ENCODE measurements at places on chromosomes 13 and 19.

DNA sequence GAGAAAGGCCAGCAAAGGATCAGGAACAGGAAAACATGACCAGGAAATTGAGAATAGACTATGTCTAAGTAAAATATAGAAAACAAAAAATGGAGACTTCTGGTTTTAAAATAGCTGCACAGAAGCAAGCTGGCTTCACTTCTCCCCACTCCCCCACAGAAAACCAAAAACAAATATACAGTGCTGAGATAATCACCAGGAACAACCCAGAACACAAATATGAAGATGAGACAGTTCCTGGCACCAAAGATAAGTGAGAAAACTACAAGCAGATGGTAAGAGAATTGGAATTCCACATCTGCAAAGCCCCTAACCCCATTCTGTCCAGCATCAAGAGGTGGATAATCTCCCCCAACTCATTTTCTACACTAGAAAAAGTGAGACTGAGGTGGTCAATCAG lies 397.7 kb downstream of the SUCLA2 start:
- DNase-seq, result no peak

DNA sequence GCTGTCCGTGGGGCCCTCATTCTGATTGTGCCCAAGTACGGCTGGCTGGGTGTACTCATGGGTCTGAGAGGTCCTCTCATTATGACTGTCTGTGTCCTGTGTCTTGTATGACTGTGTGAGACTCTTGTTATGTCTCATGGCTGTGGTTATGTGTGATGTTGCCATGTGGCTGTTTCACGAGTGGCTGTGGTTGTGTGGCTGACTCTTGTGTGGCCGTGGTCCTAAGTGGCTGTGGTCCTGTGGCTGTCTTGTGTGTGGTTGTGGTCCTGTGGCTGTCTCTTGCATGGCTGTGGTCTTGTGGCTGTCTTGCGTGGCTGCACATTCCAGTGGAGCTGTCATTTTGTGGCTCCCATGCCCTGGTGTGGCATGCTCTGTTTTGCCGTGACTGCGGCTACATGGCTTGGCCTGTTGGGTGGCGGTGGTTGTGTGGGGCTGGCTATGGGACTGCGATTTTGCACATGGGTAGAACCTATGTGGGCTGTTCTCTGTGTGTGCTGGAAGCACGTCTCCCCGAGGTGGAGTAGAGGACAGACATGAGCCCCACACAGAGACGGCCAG lies 2.5 kb downstream of the LYL1 start:
- DNase-seq, result no peak

- no peak for DNase-seq
These were observed 47.4 kb downstream of the RCBTB2 start for GRCh38 chr13:48485432-48485831.

DNA sequence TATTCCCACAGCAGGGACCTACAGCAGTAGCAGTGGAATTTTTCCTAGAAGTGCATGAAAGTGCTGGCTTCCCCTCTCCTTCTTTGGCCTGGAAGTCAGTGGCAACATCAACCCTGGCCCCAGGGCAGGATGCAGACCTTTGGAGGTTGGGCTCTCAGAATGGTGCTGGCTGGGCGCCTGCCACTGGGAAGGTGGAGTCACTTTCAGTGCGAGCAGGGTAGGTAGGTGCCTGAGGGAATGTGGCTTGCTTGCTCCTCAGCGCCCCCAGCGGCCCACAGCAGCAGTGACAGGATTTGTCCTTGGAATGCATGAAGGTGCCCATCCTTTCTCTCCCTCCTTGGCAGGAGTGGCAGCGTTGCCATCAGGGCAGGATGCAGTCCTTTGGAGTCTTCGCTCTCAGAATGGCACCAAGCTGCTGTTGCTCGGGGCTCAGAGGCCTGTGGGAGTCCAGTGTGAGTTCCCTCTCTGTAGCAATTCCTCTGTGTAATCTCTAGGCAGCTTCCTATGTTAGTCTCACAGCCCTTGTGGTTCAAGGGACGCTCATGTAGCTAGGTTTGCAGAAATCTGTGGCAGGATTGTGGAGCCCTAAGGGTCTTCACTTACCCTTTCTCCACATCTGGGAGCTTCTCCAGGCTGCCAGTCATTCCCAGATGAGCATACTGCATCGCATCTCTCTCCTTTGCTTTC lies 354.4 kb upstream of the DACH1 start:
- peak; percentile 95 for DNase-seq

DNA sequence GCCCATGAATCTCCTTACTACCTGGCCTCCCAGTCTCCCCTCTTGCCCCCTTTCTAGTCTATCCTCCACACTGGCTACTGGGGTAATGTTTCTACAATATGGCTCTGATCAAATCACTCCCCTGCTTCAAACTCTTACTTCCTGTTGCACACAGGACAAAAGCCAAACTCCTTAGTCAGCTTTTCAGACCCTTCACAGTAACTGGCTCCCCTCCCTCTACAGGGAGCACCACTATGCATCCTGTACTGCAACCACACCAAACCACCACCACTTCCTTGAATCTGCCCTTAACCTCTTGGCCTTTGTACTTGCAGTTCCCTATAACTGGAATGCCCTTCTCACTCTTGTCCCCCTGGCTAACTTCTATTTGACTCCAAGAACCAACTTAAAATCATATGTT lies 32.2 kb downstream of the DEDD2 start:
- DNase-seq, result no peak

GRCh38 chr19:35011737-35012682 lies 11.9 kb downstream of the GRAMD1A start:
- DNase-seq, result no peak

GRCh38 chr19:37403403-37403802 lies 32.5 kb downstream of the ZNF527 start:
- no peak for DNase-seq

DNA sequence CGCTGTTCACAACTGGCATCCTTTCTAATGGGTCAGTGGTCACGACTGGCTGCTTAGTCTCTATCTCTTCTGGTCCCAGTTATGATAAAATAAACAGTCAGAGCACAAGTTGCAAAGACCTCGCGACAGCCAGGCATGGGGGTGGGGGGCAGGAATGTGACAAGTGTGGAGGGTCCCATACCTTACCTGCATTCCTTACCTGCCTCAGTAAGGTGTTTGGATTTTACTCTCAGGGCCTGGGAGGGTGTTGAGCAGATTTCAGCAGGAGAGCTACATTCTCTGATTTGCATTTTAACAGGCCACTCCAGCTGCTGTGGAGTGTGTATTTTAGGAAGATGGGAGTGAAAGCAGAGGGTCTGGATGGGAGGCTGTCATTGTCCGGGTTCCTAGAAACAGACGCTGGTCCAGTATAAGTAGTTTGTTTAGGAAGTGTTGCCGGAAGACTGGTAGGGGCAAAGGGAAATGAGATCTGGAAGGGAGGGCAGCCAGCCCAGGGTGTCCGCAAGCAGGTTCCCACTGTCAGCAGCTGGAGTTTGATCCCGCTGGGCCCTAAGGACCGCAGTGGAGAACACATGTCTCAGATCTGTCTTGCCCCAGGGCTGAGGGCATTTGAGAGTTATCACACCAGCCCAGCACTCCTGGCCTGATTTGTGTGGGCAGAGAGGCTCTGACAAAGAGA lies 920.0 kb downstream of the UQCRFS1 start:
- peak; percentile 84 for DNase-seq

GRCh38 chr13:98668155-98668554 lies 84.3 kb downstream of the SLC15A1 start:
- no peak for DNase-seq

DNA sequence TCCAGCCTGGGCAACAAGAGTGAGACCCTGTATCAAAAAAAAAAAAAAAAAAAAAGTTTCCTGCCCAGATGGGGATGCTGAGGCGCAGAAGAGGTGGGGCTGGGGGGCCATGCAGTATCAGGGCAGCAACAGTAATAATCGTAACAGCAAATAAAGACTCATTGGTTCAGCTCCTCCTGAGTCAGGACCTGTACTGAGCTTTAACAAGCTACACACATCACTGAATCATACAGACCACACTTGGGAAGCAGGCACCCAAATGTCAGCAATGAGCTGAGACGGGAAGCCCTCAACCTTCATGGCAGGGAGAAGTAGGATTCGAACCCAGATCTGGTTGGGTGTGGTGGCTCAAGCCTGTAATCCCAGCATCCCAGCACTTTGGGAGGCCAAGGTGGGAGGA lies 10.6 kb upstream of the DPF1 start:
- DNase-seq, result no peak

- DNase-seq, result peak; percentile 71
These were observed 854 bp downstream of the RNASEH2B start for GRCh38 chr13:50910485-50910805.

DNA sequence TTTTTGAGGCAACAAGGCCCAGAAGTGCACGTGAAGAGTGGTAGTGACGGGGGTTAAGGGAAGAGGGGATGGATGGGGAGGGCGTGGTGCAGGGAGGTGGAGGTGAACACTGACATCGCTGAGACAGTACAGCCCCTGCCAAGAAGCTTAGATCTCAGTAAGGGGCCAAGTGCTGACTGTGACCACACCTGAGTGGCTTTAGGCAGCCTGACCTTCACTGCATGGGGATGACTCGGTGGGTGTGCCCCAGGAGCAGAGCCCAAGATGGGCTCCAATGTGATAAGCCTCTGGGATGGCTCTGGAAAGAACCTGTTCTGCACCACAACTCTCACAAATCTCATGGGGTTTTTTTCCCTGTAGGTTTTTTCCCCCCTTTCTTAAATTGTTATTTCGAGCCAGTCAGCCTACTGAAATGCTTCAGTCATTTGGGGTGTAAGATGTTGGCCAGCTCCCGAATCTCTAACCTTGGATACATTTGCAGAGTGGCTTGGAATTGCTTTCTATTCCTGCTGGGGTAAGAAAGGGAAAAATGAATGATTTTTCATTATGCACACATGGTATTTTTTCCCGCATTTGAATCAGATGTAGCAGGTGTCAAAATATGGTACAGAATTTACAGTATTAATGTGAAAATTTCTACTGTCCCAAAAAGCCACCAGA lies 165.0 kb downstream of the TM9SF2 start:
- DNase-seq, result no peak

GRCh38 chr13:49124693-49125304 lies 95.3 kb upstream of the MLNR start:
- DNase-seq, result no peak

- DNase-seq, result no peak
These were observed 43.8 kb upstream of the DCUN1D2 start for GRCh38 chr13:113534236-113534860.

- DNase-seq, result peak; percentile 63
These were observed 2.3 kb downstream of the DHRS12 start for GRCh38 chr13:51801631-51802099.

DNA sequence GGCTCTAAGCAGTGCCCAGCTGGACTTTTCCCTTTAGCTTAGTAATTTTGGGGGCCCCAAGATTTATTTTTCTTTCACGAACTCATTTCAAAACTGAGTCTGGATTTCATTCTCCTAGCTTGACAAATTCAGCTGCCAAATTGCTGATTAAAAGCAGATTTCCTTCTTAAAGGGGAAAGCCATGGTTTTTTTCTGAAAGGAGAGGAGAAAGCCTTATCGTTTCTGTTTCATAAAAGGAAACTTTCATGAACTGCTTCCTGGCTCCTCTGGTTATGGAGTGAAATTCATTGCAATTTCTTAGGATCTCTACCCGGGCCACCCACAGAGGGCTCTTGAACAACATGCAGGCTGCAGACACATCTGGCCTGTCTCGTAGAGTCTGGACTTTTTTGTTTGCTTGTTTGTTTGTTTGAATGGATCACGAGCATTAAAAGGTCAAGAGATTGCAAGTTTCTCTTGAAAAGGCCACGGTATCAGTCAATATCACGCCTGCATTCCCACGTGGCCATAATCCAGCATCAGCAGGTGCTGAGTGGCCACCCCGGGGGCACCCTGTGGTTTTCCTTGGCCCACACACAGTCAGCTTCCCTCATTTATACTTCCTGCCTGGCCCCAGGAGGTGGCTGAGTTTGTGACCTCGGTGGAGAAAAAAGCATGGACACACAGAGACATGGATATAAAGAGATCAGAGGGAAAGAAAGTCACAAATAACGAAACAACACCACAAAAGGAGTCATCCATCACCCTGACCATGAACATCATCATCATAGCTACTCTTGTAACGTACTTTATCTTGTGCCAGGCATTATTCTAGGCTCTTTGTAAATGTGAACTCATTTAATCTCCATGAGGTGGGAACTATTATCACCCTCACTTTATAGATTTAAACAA lies 10.5 kb upstream of the KLK4 start:
- DNase-seq, result no peak

DNA sequence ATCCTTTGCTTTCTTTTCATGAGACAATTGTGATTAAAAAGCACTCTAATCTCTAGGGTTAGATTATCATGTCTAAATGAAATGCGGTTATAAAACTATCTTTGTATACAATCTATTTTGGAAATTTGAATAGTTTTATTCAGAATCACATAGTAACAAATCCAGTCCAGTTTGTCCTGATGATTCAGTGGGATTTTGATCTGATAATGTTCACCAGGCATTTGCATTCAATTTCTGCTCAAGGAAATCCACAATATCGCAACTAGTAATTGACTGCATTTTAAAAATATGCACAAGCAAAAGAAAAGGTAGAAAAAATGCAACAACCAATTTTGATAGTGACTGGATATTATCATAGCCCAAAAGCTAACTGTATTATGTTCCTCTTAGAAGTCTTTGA lies 63.8 kb downstream of the ITGBL1 start:
- DNase-seq, result no peak

DNA sequence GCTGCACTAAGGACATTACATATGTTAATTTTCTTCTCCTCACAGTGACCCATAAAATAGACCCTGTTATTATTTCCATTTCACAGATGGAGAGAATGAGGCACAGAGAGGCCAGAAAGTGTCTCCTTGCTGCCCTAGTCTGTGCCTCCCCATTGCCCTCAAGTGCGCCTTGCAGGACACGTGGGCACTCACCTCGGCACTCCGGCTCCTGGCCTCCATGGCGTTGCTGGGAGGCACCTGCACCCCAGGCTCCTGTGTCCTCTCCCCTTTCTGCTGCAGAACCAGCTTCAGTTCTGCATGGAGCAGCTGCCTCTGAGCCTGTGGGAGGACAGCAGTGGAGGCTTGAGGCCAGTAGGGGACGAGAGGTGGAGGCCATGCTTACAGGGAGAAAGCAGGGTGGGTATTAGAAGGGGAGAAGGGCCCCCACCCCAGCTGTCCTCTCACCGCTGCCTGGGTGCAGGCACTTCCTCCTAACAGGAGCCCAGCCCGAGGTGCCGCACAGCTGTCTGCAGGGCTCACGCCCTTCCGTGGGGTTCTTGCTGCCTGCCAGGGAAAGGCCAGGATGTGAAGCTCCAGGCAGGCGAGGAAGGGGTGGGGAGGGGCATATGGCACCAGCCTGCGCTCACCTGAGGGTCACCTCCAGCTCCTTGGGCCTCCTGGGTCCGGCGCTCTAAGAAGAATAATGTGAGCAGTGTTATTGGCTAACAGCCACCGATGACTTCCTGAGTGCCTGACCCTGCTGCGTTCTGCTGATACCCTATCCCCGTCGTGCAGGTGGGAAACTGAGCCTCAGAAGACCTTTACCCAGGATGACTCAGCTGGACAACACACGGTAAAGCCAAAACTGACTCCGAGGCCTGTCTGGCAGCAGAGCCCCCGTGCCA lies 5.2 kb downstream of the PRX start:
- no peak for DNase-seq

DNA sequence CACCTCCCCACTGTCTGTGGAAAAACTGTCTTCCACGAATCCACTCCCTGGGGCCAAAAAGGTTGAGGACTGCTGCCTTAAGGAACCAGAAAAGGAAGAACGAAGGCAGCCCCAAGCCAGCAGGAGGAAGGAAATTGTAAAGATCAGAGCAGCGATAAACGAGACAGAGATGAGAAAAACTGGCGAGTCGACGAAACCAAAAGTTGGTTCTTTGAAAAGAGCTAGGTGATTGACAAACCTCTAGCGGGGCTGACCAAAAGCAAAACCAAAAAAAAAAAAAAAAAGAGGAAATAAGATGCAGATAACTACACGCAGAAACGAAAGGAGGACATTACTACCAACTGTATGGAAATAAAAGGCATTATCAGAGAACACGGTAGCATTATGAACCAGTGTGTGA lies 76.9 kb downstream of the GADD45B start:
- DNase-seq, result peak; percentile 47
